Renal cortex interstitium (tissue), 15 donors: ENCODE measurements at places on chromosomes 6 and 20. TPM values are rescaled to one million over a fixed set of nuclear protein-coding genes. Genes with fewer than 3 reads are reported as not detected.

MAPK14 gene
- 56.3 TPM for polyA plus RNA-seq

KCNG1 gene
- polyA plus RNA-seq, result 7.9 TPM

- no peak for DNase-seq
Observed at GRCh38 chr20:20695250-20695816, 17.1 kb downstream of the RALGAPA2 start.

LY6G6D gene
- polyA plus RNA-seq, result 0.20 TPM

DNA sequence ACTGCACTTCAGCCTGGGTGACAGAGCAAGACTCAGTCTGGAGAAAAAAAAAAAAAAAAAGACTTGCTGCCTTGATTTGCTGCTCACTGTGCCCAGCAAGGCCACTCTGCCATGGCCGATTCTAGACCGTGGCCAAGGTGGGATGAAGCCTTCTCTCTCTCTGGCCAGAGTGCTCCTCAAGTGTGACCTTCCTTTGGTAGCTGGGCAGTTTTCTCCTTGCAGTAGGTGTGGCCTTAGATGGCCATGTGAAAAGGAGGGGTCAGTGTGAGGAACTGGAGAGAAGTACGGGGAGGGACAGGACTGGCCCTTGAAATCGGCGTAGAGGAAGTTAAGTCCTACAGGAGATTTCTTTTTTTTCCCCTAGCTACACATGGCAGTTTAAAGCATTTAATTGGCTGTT, 272.0 kb downstream of the ARID1B start:
- DNase-seq, result no peak

MAP7 gene
- polyA plus RNA-seq, result 45.4 TPM

DNA sequence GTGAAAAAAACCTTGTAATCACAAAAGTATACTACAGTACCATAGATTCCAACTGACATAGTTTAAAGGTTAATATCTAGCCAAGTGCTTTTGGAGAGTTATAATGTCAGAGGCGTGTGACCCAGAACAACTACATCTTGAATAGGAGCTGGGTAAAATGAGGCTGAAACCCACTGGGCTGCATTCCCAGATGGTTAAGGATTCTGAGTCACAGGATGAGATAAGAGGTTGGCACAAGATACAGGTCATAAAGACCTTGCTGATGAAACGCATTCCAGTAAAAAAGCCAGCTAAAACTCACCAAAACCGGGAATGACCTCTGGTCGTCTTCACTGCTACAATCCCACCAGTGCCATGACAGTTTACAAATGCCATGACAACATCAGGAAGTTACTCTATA, 22.4 kb upstream of the KIAA0408 start:
- DNase-seq, result no peak

LHFPL5 gene
- polyA plus RNA-seq, result 0.12 TPM

- DNase-seq, result no peak
Observed at GRCh38 chr6:161255518-161255917, 18.3 kb downstream of the AGPAT4 start.

ENPP1 gene
- polyA plus RNA-seq, result 25.2 TPM

- DNase-seq, result no peak
Observed at GRCh38 chr20:5674176-5674660, 76.0 kb upstream of the SHLD1 start.

BTBD3 gene
- 78.1 TPM for polyA plus RNA-seq

HTR1B gene
- polyA plus RNA-seq, result 0.20 TPM

LAMA5 gene
- 167 TPM for polyA plus RNA-seq

DNA sequence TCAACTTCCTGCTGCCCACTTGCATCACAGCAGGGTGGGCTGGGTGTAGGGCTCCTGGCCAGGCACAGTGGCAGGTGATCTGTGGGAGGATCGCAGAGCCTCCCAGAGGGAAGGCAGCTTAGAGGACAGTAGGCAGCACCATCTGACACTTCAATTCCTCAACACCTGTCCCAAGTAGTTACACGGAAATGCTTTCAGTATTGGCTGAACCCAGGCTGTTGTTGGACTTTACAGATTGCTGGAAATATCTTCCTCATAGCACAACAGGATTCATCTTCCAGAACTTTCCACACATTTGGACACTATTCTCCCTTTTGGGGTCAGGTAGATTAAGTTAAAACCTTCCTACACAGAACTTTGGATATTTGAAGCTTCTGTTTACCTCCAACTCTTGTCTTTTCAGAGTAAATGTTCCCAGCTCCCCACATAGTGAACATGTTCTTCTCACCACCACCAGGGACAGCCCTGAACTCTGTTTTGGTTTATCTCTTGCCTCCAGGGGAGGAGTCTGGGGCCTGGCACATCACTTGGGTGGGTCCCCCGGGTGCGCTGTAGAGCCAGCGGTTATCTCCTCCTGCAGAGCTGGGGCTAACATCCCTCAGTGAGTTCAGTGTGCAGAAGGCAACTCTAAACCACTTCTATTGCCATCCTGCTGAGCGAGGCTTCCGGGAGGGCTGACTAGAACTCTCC, 3.5 kb upstream of the SLC22A2 start:
- no peak for DNase-seq

LGSN gene
- 0.52 TPM for polyA plus RNA-seq
